ENCODE measurements at places on chromosomes 12 and 14.

DNA sequence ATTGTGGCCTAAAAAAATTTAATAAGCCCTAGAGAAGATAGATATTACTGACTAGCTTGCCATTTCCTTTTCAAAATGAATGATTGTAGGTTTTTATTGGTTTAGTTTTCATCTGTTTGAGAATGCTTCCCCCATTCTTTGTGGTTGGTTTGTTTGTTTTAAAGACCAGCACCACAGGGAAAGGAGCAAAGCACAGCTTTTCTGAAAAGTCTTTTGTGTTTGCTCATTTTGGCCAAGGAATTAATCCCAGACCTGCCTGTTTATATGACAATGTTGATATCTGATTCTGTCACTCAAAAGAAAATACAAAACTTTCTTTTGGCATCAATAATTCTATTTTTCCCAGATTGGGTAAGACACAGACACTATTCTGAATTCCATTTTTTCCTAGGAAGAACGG is 312.5 kb upstream of the FLRT2 start:
- no peak for DNase-seq

DNA sequence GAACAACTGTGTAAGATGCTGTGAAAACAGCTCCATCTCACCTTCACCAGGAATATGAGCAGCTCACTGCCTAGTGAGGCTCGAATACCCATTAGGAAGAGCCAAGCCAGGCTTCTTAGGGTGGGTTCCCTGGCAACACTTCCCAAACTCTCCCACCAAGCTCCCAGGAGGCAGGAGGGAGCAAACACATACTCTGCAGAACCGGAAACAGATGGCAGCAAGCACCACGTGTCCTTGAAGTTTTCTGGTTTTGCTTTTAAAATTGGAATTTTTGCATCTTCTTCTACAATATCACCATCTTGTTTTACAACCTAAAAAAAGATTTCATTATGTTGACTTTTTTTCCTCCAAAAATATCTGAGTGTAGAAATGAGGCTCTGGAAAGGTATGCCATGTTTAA is 186.7 kb downstream of the ZFP36L1 start:
- no peak for DNase-seq

- DNase-seq, result peak; percentile 64
These were observed 105.2 kb downstream of the MED13L start for GRCh38 chr12:116172224-116172849.

- no peak for DNase-seq
These were observed 92.2 kb downstream of the PTPRR start for GRCh38 chr12:70828351-70828750.

- no peak for DNase-seq
These were observed 34.2 kb upstream of the KICS2 start for GRCh38 chr12:64256166-64256800.

DNA sequence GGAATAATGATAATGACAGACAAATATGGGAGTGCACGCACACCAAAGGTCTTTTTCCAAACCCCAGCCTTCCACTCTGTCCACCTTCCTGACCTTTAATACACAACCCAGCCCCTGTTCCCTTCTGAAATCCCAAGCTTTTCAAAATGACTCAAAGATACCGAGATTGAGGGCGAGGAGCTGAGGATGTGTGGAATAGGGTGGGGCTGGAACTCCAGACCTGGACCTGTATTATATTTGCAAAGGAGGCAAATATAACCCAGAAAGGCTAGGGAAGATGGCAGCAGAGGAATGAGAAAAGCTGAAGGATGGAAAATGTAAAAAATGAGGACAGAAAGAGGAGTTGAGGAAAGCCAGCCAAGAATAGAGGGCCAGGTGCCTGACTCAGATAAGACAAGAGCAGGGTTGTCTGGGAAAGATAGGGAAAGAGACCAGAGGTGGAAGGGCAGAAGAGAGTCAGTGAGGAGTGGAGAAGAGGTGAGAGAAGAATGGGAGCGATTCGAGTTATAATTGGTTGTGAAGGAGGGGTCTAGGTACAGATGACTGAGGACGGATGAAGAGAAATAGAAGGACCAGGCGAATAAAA is 1.0 kb upstream of the PTMS start:
- DNase-seq, result no peak

- DNase-seq, result no peak
These were observed 11.3 kb upstream of the EML5 start for GRCh38 chr14:88804035-88804434.

DNA sequence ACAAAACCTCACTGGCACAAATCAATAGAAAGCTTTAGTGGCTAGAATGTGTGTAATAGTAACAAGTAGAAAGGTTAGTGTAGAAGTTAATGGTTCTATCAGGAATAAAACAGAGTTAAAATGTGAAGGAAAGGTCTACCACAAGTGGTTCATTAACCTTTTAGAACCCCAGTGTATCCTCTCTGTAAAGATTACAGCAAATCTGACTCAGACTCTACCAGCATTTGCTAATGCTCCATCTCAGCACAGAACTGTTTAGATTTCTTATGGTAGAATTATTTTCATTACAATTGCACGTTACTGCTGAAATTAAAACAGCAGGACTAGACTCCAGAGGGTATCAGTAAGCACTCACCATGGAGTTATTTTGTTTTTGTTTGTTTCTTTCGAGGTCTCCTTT is 609.0 kb upstream of the LMO3 start:
- DNase-seq, result no peak

DNA sequence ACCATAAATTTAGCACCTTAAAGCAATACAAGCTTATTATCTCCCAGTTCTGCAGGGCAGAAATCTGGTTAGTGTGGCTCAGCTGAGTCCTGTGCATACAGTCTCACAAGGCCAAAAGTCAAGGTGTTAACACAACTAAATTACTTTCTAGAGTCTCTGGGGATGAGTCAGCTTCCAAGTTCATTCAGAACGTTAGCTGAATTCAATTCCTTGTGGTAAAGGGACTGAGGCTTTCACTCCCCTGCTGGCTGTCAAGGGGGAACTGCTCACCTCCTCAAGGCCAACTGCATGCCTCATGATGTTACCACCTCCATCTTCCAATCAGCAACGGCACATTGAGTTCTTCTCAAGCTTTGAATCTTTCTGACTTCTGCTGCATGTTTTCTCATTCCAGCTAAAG is 27.6 kb downstream of the EML5 start:
- DNase-seq, result no peak
